ENCODE measurements at places on chromosomes 4 and X. TPM values are rescaled to one million over a fixed set of nuclear protein-coding genes. Genes with fewer than 3 reads are reported as not detected.
A peak's percentile ranks its signal among the peaks of the same experiment; 100 is the strongest.

Gene AWAT1
- total RNA-seq, result not detected

Gene F9
- not detected for total RNA-seq

DNA sequence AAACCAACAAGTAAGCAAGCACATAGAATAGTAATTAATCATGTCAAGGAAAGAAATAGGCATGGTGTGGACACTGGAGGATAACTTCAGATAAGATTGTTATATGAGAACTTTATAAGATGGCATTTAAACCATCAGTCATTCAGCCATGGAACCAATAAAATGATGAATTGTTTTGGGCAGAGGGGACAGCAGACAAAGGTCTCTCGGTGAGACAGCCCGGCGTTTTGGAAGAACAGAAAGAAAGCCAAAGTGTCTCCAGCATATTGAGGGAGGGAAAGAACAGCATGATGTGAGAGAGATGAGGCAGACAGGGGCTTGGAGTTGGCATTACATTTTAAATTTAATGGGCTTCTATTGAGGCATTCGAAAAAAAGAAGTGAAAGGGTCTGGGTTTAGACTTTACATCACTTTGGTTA lies 883 bp upstream of the PPM1K start:
- H3K27me3 ChIP-seq, result no peaks in the 10 kb centered on the region
- H3K4me1 ChIP-seq, result peaks cover 25% of the 10 kb centered on the region
- peak overlapping the region; percentile 98 for H3K27ac ChIP-seq
- H3K36me3 ChIP-seq, result no peaks in the 10 kb centered on the region
- H3K4me3 ChIP-seq, result peak overlapping the region; percentile 90

Gene CXorf58
- not detected for total RNA-seq

Gene RTL3
- not detected for total RNA-seq

GRCh38 chrX:154046031-154046781 lies 26.5 kb upstream of the IRAK1 start:
- no peak for DNase-seq
- peaks cover 52% of the 10 kb centered on the region for H3K36me3 ChIP-seq
- no peak overlapping the region for H3K4me3 ChIP-seq
- peaks cover 24% of the 10 kb centered on the region for H3K4me1 ChIP-seq

GRCh38 chrX:4043951-4044350 lies 330.5 kb upstream of the PRKX start:
- H3K4me3 ChIP-seq, result no peak overlapping the region
- no peaks in the 10 kb centered on the region for H3K27me3 ChIP-seq
- no peaks in the 10 kb centered on the region for H3K4me1 ChIP-seq
- no peaks in the 10 kb centered on the region for H3K36me3 ChIP-seq
